Stimulated activated CD8-positive, alpha-beta memory T cell treated with anti-CD3 and anti-CD28 coated beads, Interleukin-15, amount 100 ng/mL, for 24 hours (primary cell): ENCODE measurements at places on chromosomes 4 and X.

DNA sequence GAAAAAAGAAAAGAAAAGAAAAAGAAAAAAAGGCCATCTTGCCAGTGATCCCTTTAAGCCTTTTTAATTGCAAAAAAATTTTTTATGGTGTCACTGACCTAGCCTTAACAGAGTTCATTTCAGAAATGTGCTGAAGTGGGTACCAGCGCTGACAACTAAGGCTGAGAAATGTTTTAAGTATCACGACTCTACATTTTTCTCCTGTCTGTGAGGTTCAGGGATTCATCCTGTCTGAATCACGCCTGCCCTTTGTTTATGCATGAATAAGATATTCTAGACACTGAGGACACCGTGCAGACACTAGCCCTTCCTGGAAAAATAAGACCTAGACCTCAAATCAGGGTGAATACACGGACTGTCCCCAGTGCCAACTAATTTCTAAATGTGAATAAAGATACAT is 154.4 kb upstream of the NOCT start:
- no peak for DNase-seq

DNA sequence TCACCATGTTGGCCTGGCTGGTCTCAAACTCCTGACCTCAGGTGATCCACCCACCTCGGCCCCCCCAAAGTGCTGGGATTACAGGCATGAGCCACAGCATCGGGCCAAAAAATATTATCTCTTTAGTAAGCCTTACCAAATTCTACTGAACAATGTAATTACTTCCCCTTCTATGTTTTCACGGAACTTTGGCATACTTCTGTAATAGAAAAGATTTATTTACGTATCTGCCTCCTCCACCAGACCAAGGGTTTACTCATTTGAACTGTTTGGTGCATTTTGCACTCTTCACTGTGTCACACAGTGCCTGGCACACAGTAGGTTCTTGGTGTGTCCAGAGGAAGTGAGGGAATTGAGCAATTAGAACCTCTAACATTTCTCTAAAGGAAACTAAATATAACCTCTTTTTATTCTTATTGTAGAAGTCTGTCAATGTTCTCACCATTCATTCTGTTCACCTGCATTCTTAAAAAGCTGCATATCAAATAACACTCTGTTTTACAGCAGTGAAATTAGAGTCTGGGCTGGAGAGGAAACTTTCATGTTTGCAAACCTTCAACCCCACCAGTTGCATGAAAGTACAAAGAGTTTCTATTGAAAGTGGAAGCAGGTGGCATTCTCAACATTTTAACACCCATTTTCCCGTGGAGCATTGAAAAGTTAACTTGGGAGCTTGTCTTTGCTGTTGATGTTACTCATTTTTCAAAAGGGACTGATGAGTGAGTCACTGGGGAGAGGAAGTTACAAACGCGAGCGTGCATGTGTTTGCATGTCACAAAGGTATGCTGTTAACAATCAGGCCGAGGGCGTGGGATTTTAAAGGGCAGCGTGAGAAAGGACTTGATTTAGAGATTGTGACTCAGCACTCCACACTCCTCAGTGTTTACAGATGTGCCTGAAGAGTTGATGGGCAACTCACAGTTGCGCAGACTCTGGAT is 314.1 kb downstream of the STK32B start:
- no peak for DNase-seq

DNA sequence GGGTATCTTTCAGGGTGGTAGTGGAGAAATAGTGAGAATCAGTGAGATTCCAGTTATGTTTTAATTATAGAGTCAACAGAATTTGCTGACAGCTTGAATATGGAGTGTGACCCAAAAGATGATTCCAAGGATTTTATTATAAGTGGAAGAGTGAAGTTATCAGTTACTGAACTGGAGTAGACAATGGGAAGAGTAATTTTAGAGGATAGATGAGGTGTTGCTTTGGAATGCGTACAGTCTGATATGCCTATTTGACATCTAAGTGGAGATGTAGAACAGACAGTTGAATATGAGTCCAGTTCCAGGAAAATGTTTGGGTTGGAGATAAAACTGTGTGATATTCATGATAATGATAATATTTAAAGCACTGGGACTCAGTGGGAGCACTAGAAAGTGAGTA is 174.2 kb downstream of the MAPK10 start:
- no peak for DNase-seq

DNA sequence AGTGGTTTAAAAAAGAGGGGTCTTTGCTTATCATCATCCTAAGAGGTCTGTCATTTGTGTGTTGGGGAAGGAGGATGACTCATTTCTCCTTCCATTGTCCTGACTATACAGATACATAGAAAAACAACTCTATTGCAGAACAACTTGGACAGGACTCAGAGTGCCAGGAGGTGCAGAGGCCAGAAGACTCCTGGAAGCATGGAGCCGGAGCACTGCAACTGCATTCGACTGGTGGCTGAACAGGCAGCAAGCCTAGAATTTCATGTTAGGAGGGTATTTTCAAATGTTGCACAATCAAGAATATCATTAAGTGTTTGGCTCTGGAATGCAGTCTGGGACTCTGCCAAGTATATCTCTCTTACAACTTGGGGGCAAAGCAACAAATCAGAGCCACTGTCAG is 35.0 kb upstream of the MAML3 start:
- no peak for DNase-seq

DNA sequence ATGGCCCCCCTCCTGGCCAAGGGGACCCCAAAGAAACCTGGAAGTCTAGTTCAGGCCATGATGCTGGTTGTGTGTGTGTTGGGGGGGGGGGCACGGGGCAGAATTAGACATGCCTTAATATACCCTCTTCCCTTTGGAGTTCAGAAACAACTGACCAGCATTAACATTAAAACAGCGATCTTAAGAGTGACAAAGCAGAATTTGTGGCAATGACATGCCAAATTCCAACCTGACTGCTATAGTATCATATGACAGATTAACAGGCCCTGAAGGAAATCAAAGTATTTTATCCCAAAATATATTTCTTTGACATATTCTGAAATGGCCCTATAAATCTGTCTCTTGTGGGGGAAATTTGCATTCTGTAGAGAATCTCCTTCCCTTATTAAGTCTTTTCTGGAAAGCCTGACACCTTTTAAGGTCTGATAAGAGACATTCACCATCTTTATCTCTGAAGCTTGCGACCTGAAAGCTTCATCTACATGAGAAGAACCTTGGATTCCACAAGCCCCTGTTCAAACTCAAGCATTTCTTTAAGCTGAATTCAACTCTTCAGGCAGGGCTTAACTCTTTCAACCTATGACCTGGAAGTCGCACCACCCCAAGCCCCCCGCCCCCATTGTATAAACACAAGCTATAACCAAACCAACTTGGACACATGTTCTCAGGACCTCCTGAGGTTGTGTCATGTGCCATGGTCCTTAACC is 40.2 kb downstream of the ABCB7 start:
- no peak for DNase-seq

DNA sequence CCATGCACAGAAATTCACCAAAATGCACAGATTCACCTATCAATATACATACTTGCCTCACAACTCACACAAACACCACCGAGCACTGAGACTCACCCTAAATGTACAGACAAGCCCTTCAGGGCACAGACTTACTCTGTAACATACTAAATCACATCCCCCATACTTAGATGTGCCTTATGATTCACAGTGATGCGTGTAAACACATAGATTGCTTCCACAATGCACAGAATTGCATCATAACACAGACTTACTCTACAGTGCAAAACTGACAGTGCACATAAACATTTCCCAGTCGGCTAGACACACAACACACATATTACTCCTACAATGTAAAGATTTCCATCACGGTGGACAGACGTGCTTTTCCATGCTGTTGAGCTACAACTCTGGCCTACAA is 6.2 kb downstream of the LINC00632 start:
- no peak for DNase-seq

- no peak for DNase-seq
These were observed 1.4 kb downstream of the CXCR3 start for GRCh38 chrX:71616672-71617529.

DNA sequence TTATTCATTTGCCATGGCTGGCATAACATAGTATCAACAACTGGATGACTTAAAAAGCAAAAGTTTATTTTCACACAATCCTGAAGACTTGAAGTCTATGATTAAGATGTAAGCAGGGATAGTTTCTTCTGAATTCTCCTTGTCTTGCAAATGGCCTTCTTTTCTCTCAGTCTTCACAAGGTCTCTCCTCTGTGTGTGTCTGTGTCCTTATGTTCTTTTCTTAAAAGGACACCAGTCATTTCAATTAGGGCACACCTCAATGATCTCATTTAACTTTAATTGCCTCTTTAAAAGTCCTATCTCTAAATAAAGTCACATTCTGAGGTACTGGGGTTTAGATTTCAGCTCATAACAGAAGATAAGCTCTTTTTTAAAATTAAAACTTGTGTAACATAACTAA is 399.7 kb downstream of the PABPC4L start:
- no peak for DNase-seq

- DNase-seq, result no peak
These were observed 290.2 kb upstream of the VCX start for GRCh38 chrX:7552760-7553159.

DNA sequence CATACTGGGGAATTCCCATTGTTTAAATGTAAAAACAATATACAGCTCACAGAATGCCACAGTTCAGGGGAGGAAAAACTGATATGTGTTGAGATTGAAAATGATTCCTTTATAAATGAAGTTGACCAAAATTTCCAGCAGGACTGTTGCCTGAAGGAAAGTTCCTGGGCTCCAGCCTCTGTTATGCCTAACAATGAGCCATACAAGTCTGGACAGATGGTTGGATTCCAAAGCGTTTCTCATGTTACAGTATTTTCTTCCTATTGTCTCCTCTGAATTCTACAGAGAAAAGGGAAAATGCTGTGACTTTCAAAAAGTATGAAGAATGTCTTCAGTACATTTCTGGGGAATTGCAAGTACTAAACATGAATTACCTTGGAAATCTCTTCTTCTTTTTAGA is 73.3 kb downstream of the ALPK1 start:
- DNase-seq, result no peak

DNA sequence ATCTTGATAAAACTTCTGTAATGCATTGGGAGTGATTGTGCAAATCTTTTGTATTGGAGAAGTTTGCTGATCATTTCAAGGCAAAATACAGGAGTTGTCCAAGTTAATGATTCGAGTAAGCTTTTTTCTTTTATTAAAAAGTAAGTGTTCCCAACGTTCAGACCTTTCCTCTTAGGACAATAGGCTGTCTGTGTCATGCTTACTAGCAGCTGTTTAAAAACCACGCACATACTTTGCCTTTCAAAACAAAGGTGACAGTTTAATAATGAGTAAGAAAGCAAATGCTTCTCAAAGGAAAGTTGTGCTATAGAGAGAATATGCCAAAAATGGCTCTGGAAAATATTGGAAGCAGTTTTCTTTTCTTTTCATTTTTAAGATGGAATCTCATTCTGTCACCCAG is 11.2 kb downstream of the TRAPPC11 start:
- no peak for DNase-seq

GRCh38 chrX:147550217-147550616 is 361.5 kb upstream of the FMR1 start:
- no peak for DNase-seq

DNA sequence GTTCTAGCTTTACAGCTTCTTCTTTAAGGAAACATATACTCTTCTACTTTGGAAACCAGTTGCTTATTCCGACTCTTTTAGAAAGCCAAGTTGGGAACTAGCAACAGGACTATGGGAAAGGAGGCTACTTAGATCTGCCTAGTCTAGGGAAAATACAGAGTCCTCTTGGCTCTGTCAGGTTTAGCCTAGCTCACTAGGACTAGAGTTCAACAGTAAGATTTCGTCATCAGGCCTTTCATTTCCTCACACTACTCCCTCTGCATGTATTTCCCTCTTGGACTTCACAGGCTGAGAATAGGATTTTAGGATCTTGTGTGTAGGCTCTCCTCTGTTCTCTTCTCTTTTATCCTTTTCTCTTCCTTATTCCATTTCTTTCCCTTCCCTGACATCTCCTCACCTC is 409.8 kb downstream of the AR start:
- no peak for DNase-seq

DNA sequence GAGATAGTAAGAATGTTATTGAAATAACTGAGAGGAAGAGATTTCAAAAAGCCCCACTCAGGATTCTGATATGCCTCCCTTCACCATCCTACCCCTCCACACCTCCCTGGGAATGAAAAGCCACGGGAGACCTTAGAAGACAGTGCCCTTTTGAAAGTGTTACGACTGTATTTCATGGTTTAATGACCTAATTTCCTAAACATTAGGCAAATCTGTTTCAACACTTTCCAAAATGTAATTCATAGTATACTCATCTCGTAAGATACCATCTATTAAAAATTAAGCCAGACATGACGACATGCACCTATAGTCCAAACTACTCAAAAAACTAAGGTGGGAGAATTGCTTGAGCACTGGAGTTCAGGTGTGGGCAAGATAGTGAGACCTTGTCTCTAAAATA is 106.3 kb downstream of the HNRNPD start:
- DNase-seq, result no peak

DNA sequence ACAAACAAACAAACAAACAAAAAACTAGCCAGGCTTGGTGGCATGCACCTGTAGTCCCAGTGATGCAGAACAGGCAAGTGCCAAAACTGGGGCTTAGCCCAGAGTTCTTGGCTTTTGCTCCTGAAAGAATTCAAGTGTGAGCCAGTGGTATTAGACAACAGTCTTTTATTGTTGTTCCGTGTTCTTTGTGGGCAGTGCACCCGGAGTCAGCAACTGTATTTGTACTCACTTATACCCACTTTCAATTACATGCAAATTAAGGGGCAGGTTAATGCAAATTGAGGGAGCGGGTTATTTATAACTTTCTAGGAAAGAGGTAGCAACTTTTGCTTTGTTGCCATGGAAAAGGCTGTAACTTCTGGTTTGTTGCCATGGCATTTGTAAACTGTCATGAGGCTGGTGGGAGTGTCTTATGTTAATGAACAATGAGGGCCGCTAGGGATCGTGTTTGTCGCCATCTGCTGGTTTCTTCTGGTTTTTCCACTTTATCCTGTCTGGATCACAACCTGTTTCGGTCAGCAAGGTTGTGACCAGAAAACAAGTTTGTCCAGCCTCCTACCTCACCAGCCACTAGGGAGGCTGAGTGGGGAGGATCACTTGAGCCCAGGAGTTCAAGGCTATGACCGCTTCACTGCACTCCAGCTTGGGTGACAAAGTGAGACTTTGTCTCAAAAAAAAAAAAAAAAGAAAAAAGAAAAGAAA is 88.8 kb upstream of the ESX1 start:
- DNase-seq, result no peak

DNA sequence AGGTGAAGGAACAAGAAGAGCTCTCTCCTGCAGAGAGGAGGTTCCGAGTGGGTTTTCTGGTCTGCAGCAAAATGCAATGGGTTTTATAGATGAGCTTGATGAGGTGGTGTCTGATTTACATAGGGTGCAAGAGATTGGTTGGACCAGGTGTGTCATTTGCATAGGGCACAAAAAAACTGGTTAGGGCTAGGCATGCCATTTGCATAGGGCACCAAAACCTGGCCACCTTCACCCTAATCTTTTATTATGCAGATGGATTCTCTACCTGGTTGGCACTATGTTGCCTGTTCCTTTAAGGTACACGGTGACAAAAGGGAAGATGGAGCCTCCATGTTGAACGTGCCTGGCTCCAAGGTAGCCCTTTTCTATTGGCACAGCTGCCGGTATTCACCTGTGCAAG is 94.5 kb upstream of the PRKX start:
- DNase-seq, result no peak
